ENCODE measurements at places on chromosomes 6 and 20.

- peak; percentile 2 for DNase-seq
These were observed 74.8 kb upstream of the JARID2 start for GRCh38 chr6:15171026-15171425.

DNA sequence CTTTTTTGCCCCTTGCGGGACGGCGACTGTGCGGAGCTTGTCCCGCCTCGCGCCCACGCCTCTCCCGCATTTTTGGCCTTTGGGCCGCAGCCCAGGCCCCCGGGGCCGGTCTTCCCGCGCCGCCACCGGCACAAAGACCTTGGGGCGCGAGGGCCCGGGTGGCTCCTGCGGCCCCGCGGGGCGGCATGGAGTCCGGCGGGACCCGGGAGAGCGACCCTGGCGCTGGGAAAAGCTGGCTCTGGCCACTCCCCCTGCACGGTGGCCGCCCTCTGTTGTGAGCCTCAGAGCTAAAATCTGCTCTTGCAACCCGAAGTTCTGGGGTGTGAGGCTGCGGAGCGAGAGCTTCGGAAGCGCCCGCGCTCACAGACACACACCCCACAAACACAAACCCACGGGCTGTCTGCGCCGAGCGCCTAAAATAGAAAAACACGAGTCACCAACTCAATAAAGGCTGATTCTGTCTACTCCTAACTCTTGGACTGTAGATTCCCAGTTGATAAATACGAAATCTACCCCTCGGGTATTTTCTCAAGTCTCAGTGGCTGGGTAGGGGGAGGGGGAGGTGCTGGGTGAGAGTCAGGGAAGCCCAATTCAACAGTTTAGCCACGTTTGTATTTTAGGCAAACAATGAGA, 496 bp upstream of the BEND3 start:
- DNase-seq = peak; percentile 63

DNA sequence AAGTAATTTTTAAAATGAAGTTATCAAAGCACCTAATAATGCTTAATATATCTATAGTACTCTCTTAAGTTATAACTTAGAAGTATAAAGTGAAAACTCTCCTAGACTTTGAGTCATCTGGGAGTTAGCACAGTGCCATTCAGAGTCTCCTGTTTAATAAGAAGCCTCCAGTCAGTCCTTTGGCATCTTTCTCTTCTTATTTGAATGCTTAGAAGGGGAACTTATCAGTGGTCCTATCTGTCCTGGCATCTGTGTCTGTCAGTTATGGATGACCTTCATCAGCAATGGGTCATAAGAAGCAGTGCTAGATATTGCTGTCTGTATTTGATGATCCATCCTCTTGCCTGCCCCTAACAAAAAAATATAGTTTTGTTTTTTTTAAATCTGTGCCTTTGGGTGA, 15.2 kb downstream of the TMEM200A start:
- no peak for DNase-seq

DNA sequence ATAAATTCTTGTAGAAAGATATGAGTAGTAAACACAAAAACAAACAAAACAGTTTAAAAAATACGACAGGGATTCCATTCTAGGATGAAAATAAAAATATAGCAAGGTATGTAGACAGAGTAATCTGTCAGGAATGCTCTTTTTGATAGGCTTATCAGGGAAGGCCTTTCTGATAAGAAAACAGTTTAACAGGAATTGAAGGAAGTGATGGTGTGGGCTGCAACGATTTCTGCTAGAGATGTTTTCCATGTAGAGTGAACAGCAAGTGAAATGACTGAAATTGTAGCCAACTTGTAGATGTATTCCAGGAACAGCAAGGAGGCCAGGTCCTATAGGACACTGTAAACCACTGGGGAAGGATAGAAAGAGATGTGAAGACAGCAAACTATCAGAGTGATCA, 689.7 kb upstream of the GJE1 start:
- DNase-seq = no peak

GRCh38 chr6:31879901-31880300, 1.1 kb upstream of the SLC44A4 start:
- DNase-seq = no peak

Measured in sigmoid colon (tissue), 7 donors.